ENCODE measurements at places on chromosomes 6 and 20. TPM values are rescaled to one million over a fixed set of nuclear protein-coding genes. Genes with fewer than 3 reads are reported as not detected.

HUS1B gene
- total RNA-seq: 1.2 TPM

DNA sequence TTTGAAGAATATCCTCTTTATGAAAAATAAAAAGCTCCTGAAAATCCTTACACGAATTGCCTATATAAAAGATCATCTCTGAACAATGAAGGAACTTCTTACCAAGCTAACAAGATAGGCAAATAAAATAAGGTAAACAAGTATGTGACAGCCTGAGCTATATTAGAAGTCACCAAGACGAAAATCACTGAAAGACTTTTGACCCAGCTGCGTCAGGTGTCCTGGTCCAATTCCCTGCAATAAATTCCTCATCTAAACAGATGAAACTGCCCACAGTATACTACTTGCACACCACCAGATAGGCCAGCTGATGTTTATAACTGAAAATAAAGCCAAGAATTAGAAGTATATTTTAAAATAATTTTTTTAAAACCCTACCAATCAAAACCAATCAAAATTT, 67.4 kb upstream of the RUNX2 start:
- no peak for DNase-seq
- no peaks in the 10 kb centered on the region for H3K36me3 ChIP-seq
- no peaks in the 10 kb centered on the region for H3K4me1 ChIP-seq
- no peak overlapping the region for H3K27ac ChIP-seq
- H3K4me3 ChIP-seq: no peak overlapping the region

DNA sequence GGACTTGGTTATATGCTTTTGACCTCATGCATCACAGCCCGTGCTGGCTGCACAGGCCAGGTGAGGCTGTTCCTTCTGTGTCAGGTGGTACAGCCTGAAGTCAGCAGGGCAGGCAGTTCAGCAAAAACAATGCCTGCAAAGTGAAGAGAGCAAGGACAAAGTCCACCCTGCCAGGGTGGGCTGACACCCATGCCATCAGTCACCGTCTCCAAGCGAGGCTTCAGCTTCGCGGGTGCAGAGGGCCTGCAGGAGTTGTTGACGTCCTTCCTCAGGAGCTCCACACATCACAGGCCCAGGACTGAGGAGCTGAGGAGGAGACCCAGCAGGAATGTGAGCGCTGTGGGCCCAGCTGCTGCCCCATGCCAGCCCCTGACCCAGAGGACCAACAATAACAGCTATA, 111.3 kb downstream of the SASH1 start:
- H3K4me3 ChIP-seq: no peak overlapping the region
- DNase-seq: no peak
- H3K27ac ChIP-seq: no peak overlapping the region
- no peaks in the 10 kb centered on the region for H3K27me3 ChIP-seq

DNA sequence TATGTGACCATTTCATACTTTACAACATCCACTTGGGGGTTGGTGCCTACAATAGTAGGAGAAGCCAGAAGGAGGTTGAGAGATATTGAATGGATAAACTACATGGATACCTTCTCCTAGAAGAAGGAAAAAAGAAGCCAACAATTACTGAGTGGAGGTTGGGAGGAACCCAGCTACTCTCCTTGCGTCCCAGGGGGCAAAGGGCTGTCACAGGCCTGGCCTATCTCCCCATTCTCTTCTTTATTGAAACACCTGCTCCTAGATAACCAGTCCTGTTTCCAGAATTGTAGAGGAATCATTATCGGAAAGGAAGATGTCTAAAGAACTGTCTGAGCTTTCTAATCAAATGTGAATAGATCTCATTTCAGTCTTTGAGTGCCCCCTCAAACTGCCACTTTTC, 115.1 kb downstream of the MAP7 start:
- no peak overlapping the region for H3K27ac ChIP-seq
- DNase-seq: no peak
- no peaks in the 10 kb centered on the region for H3K4me1 ChIP-seq
- no peaks in the 10 kb centered on the region for H3K36me3 ChIP-seq
- no peak overlapping the region for H3K4me3 ChIP-seq
- H3K27me3 ChIP-seq: no peaks in the 10 kb centered on the region

DNA sequence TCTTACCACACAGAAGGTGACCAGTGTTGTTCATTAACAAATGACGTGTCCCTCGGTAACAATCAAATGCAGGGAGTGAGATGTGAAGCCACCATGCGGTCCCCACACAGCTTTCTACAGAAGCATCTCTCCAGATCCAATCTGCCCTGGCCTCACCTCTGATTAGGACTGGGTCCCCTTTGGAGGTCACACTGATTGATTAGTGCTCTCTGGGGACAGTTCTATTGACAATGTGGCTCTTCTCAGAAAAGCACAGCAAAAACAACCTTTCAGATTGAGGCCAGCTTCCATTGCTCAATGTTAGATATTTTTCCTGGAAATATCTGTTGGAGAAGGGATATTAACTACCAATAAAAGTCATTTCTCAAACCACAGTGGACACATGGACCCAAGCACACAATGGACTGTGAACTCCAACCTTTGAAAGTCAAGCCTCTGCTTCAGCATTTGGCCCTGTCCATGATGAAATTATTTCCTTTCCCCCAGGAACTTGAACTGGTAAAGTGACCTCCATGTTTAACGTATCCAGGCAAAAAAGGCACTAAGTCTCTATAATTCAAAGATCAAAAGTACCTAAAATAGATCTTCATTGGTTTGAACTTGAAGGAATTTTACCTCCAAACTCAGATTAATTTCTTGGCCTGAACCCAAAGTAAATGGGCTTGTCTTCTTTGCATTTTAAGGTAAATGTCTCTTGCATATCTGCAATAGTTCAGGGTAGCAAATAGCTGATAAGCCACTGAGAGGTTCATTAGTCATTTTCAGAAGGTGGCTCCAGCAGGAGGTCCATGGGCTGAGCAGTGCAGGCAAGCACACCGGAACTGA, 118.5 kb downstream of the FOXA2 start:
- H3K27me3 ChIP-seq: no peaks in the 10 kb centered on the region
- no peak for DNase-seq
- no peaks in the 10 kb centered on the region for H3K4me1 ChIP-seq
- H3K4me3 ChIP-seq: no peak overlapping the region

GRCh38 chr6:30903236-30903635, 4.8 kb upstream of the GTF2H4 start:
- DNase-seq: no peak
- peaks cover under 1% of the 10 kb centered on the region for H3K4me1 ChIP-seq
- no peak overlapping the region for H3K27ac ChIP-seq
- no peak overlapping the region for H3K4me3 ChIP-seq
- H3K27me3 ChIP-seq: no peaks in the 10 kb centered on the region

GRCh38 chr20:46196990-46197389, 78.9 kb downstream of the CD40 start:
- peaks cover 3% of the 10 kb centered on the region for H3K27me3 ChIP-seq
- DNase-seq: no peak
- H3K4me3 ChIP-seq: no peak overlapping the region
- no peaks in the 10 kb centered on the region for H3K36me3 ChIP-seq

DNA sequence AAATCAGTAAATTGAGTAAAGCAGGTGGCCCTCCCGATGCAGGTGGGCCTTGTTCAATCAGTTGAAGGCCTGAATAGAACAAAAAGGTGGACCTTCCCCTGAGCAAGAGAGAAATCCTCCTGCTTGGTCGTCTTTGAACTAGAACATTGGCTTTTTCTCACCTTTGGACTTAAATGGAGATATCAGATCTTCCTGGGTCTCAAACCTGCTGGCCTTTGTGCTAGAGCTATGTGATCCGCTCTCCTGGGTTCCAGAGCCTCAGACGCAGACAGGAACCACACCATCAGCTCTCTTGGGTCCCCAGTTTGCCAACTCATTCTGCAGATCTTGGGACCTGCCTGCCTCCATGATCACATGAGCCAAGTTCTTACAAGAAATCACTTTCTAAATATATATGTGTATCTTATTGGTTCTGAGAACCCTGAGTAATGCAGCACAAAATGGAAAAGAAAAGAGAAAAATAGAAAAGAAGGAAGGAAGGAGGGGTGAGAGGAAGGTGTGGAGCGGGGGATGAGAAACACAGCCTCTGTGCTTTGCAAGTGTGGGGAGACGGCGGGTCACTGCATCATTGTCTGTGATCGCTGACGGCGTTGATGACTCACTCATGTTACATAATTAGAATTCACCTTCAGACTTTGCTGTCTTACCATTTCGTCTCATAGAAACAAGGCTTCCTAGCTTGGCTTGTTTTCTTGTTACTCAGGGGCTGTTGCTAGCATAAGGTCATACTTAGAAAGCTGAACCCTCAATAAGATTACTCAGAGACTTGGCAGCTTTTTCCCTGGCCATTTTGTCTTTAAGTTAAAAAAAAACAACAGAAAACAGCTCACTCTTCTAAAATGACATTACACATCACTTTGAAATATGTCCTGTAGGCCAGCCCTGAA, 85.7 kb upstream of the NEDD9 start:
- H3K27ac ChIP-seq: peak overlapping the region; percentile 43
- H3K4me3 ChIP-seq: no peak overlapping the region
- no peaks in the 10 kb centered on the region for H3K27me3 ChIP-seq
- DNase-seq: peak; percentile 61
- H3K36me3 ChIP-seq: peaks cover 6% of the 10 kb centered on the region

BEND6 gene
- not detected for total RNA-seq

KPNA5 gene
- total RNA-seq: 13.5 TPM

- no peak overlapping the region for H3K27ac ChIP-seq
- H3K36me3 ChIP-seq: no peaks in the 10 kb centered on the region
- no peak overlapping the region for H3K4me3 ChIP-seq
- no peaks in the 10 kb centered on the region for H3K4me1 ChIP-seq
- DNase-seq: no peak
- H3K27me3 ChIP-seq: no peaks in the 10 kb centered on the region
These were observed 34.4 kb downstream of the DSE start for GRCh38 chr6:116405138-116405537.

GRCh38 chr6:30043744-30044143, 17.3 kb upstream of the POLR1H start:
- H3K27ac ChIP-seq: no peak overlapping the region
- no peaks in the 10 kb centered on the region for H3K27me3 ChIP-seq
- no peak overlapping the region for H3K4me3 ChIP-seq
- H3K4me1 ChIP-seq: no peaks in the 10 kb centered on the region
- H3K36me3 ChIP-seq: no peaks in the 10 kb centered on the region

DNA sequence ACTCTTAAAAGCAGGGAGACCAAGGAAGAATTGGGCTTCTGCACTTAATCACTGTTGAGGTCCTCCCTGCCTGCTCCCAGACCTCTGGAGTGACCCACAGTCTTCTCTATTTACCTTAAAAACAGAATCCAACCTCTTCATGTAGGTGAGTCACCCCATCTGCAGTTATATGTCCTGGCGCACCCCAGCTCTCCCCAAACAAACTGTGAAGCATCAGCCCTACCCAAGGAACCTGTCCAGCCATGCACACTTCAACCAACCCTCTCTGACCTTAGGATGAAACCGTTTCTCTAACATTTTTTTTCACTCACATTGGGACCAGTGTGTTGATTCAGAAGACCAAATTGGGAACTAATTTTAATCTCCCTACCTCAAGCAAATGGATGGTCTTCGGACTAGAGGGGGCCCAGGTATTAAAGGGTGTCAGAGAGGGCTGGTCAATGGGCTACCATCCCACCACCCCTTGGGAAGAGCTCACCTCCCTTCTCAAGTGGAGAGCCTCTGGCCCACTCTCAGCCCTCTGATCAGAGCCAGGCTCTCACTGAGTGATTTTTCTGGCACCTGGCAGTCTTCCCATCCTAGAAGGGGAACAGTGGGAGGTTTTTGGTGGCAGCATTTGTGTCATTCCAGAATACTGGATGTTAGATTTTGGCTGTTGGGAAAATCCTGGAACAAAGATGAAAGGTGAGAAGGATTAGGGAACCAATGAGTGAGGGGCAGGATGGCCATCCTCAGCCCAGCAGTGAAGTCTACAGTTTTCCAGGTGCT, 203.6 kb downstream of the LRFN2 start:
- DNase-seq: no peak
- H3K4me1 ChIP-seq: peaks cover 31% of the 10 kb centered on the region
- H3K27ac ChIP-seq: no peak overlapping the region
- no peaks in the 10 kb centered on the region for H3K36me3 ChIP-seq
- H3K4me3 ChIP-seq: no peak overlapping the region

MACROD2 gene
- total RNA-seq: not detected

NR2E1 gene
- not detected for total RNA-seq
